ENCODE measurements at places on chromosomes 5 and 9.

GRCh38 chr5:176733406-176734262 lies 76.7 kb upstream of the UNC5A start:
- DNase-seq = no peak

DNA sequence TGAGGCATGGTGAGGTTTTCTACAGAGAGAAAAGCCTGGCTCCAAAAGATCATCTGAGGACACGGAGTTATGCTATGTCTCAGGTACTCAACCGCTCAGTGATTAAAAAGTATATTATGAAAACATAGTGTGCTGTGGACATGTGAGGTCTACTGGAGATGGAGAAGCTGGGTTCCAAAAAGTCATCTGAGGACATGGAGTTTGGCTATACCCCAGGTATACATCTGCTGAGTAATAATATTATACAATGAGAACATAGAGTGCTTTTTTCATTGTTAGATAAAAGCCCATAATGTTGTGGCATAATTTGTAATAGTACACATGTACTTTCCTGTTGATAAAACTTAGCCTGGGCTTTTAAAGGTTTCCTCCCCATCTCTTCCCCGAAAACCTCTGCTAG lies 70.7 kb upstream of the SHISAL2B start:
- no peak for DNase-seq

DNA sequence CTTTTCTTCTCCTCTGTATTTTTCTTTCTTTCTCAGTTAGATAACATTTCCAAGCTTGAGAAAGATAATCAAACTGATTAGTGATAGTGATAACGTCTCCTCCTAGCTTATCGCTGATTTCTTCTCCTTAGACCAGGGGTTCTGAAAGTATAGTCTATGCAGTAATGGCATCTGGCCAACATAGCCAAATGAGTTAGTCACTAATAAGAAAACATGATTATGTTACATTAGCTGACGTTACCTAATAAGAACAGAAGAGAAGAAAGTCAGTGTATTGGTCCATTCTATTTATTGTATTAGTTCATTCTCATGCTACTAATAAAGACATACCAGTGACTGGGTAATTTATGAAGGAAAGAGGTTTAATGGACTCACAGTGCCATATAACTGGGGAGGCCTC lies 111.2 kb downstream of the STRBP start:
- DNase-seq = no peak

- no peak for DNase-seq
Observed at GRCh38 chr5:150263801-150264621, 25.6 kb downstream of the CAMK2A start.

DNA sequence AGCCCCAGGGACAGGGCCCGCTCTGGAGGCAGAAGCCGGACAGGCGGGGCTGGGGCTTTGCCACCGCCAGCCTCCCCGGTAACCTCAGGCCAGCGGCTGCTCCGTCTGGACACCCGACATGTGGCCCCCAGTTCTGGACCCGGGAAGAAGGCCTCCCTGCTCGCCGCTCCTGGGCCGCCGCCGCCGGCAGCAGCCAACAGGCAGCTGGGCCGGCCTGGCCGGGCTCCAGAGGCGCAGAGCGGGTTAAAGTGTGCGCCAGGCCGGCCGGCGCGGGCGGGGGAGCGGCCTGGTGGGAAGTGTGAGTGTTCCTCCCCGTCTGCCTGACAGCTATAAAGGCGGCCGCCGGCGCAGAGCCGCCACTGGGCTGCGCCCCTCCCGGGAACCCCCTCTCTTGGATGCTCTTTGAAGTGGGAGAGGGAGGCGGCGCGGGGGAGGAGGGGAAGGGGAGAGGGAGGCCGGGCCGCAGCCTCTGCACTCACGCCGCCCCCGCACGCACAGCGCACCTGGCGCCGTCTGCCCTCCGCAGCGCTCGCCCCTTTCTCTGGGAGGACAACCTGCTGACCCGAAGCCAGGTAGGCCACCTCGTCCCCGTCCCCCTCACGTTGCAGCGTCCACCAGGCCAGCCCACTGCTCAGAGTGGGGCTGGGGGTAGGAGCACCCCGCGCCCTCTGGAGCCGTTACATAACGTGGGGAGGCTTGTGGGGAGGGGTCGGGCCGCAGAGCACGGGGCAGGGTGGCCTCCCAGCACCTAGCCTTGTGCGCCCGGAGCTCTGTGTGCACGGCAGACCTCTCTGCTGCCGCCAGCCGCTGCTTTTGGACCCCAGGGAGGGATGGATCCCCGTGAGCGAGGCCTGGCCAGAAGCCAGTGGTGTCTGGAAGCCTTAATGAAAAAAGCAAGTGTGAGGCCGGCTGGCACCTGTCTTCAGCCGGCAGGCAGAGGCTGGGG lies at the start of gene ADAMTSL2:
Gene ADAMTSL2, plus strand, starts transcription at position 359 of the 946 bp plus-strand sequence. CDS start 2,009 bp downstream, outside the sequence.
- DNase-seq = no peak

DNA sequence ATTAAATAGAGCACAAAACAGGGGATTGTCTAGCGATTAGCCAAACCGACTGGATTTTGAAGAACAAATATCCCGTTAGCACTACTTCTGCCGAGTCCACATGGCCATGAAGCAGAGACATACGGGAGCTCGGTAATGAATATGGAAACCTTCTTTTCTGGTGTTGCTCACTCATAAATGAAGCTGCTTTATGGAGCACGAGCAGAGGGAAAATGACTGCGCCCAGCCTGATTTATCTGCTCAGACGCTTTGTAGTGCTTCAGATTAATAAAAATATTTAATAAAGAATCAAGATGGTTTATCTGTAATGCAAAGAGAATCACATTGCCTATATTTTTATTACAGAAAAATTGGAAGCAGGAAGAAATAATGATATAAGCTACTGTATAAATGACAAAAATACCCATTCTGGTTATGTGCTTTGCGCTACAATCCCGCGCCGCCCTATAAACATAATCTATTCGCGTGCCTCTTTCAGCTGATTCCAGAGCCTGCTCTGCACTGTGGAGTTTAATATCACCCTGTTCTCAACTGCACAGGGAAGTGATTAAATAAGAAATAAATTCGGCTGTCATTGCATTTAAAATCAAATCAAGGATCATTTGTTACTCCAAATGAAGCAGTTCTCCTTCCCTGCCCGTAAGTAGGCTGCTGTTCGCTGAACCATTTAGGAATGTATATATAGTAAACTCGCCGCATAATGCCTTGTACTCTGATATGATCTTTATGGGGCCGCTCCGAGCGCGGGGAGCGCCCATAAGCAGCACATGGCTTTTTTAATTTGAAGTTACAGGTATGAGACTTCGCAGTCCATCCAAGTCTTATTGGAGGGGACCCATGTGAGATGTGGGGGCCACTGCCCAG lies 22.3 kb upstream of the UBAC1 start:
- DNase-seq = no peak
